H9 (cell line): ENCODE measurements at places on chromosomes 3 and 15. TPM values are rescaled to one million over a fixed set of nuclear protein-coding genes. Genes with fewer than 3 reads are reported as not detected.

DNA sequence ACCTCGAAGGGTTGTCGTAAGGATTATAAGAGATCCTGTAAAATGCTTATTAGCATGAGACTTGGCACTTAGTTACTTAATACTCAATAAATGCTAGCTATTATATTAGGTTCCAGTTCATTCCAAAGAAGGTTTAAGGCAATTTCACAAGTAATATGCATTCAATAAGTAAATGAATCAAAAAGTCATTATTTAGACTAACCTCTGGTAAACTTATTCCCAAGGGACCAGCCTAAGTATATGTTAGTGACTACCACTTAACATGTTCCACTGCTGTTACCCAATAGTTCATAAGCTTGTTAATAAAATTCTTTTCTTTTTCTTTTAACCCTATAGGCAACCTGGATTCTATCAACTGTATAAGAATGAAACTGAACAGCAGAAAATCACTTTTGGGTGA, 5.1 kb downstream of the PDCD10 start:
- H3K36me3 ChIP-seq, result no peaks in the 10 kb centered on the region
- DNase-seq, result no peak

DNA sequence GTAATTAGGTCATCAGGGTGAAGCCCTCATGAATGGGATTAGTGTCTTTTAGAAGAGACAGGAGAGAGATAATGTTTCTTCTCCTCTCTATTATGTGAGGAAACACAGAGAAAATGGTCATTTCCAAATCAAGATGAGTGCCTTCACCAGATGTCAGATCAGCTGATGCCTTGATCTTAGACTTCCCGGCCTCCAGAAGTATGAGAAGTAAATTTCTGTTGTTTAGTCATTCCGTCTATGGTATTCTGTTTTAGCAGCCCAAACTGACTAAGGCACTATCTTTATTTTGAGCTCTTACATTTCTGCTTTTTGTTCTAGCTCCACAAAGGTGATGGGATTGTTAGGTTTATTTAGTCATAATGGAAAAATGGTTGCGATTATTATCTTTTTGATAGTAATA, 273.2 kb upstream of the GADL1 start:
- no peak overlapping the region for H3K4me3 ChIP-seq
- no peaks in the 10 kb centered on the region; the same call in 1 of the 2 replicates for H3K4me1 ChIP-seq
- no peaks in the 10 kb centered on the region for H3K36me3 ChIP-seq
- H3K27me3 ChIP-seq, result no peaks in the 10 kb centered on the region
- H3K27ac ChIP-seq, result no peak overlapping the region

DNA sequence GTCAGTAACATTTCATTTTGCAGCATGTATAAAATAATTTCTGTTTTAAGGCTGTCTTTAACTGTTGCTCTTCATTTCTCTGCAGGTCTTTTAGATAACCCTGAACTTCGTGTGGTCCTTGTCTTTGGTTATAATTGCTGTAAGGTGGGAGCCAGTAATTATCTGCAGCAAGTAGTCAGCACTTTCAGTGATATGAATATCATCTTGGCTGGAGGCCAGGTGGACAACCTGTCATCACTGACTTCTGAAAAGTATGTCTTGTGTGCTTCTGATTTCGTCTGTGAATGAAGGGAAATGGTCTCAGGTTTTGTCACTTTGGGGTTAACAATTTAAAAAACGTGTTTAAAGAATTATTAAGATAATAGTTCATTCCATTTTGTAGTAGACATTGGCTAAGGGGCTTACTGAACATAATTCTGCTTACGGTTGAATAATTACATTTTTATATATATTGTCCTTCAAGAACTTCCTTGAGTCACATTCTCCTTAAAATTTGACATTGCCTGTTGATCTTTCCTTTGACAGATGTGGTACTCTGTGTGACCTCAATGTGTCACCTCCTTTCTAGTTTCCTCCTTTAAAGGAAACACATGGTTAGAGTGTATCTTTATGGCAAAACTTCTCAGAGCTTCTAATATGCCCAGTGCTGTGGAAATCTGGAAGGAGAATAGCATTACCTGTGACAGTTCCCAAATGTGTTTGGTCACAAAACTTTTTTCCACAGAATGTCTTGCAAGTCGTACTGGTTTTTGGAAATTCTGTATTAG, 26.3 kb downstream of the FBXO22 start:
- H3K36me3 ChIP-seq, result peaks cover 44% of the 10 kb centered on the region
- DNase-seq, result no peak
- H3K4me3 ChIP-seq, result no peak overlapping the region
- H3K4me1 ChIP-seq, result peaks cover 8% of the 10 kb centered on the region

- peaks cover 49% of the 10 kb centered on the region; the same call in 1 of the 2 replicates for H3K27me3 ChIP-seq
- peaks cover 4% of the 10 kb centered on the region; the same call in 1 of the 2 replicates for H3K4me1 ChIP-seq
- H3K4me3 ChIP-seq, result no peak overlapping the region
- DNase-seq, result no peak
- no peak overlapping the region for H3K27ac ChIP-seq
Measured at GRCh38 chr3:63309768-63310167, 31.7 kb downstream of the SYNPR start.

GRCh38 chr3:99471353-99472323, 166.8 kb upstream of the COL8A1 start:
- no peaks in the 10 kb centered on the region for H3K36me3 ChIP-seq
- H3K4me3 ChIP-seq, result no peak overlapping the region
- DNase-seq, result no peak
- H3K27ac ChIP-seq, result no peak overlapping the region
- H3K4me1 ChIP-seq, result no peaks in the 10 kb centered on the region

DNA sequence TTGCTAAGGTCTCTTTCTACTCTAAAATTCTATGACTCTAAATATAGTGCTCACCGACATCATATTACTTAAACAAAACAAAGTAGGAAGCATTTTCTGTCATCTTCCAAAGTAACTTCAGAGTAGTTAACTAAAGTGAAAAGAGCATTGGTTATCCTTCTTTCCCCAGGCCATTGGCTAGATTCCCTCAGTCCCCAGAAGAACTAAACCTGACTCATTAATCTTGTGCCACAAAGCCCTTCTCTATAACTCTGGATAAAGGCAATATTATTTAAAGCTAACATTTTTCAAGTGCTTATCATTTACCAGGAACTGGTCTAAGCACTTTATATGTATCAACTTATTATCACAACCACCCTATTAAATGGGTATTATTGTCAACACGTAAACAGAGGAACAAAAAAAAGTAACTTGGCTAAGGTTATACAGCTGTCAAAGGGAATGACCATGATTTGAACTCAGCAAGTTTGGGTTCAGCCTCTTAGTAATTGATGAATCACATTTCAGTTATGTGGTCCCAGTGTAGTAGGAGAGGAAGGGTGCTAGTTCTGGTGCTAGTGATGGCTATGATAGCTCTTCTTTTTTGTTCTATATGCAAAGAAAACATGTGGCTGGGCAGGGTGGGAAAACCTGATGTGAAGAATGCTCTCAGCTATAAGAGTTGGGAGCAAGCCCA, 304.9 kb downstream of the FGF12 start:
- no peak for DNase-seq
- no peaks in the 10 kb centered on the region for H3K36me3 ChIP-seq
- H3K27me3 ChIP-seq, result no peaks in the 10 kb centered on the region
- H3K27ac ChIP-seq, result no peak overlapping the region
- peaks cover 3% of the 10 kb centered on the region for H3K4me1 ChIP-seq

- H3K27ac ChIP-seq, result no peak overlapping the region
- H3K27me3 ChIP-seq, result no peaks in the 10 kb centered on the region
- DNase-seq, result no peak
- H3K36me3 ChIP-seq, result peaks cover 18% of the 10 kb centered on the region
- H3K4me3 ChIP-seq, result no peak overlapping the region
Measured at GRCh38 chr15:80558631-80559319, 136.3 kb upstream of the ABHD17C start.

- no peak for DNase-seq
- peaks cover 5% of the 10 kb centered on the region; the same call in 1 of the 2 replicates for H3K4me1 ChIP-seq
- no peaks in the 10 kb centered on the region for H3K27me3 ChIP-seq
- H3K36me3 ChIP-seq, result no peaks in the 10 kb centered on the region
- no peak overlapping the region for H3K27ac ChIP-seq
Measured at GRCh38 chr15:86408261-86408660, 328.6 kb downstream of the AGBL1 start.

GRCh38 chr3:171497468-171497867, 37.3 kb upstream of the TNIK start:
- no peak overlapping the region for H3K27ac ChIP-seq
- H3K27me3 ChIP-seq, result no peaks in the 10 kb centered on the region
- no peaks in the 10 kb centered on the region for H3K36me3 ChIP-seq

- H3K27me3 ChIP-seq, result no peaks in the 10 kb centered on the region
- no peaks in the 10 kb centered on the region for H3K4me1 ChIP-seq
- DNase-seq, result no peak
- no peak overlapping the region for H3K4me3 ChIP-seq
Measured at GRCh38 chr3:172982736-172983364, 158.2 kb downstream of the SPATA16 start.

The MON1A gene
- total RNA-seq, result 10.0 and 10.9 TPM in 2 replicates

The FBXL22 gene
- 0.48 and 0.52 TPM in 2 replicates for total RNA-seq

The SMCO1 gene
- not detected in 2 replicates for total RNA-seq

The TRANK1 gene
- 4.7 and 5.9 TPM in 2 replicates for total RNA-seq
